ENCODE measurements at places on chromosomes 13 and 19. TPM values are rescaled to one million over a fixed set of nuclear protein-coding genes. Genes with fewer than 3 reads are reported as not detected.
A peak's percentile ranks its signal among the peaks of the same experiment; 100 is the strongest.

DNA sequence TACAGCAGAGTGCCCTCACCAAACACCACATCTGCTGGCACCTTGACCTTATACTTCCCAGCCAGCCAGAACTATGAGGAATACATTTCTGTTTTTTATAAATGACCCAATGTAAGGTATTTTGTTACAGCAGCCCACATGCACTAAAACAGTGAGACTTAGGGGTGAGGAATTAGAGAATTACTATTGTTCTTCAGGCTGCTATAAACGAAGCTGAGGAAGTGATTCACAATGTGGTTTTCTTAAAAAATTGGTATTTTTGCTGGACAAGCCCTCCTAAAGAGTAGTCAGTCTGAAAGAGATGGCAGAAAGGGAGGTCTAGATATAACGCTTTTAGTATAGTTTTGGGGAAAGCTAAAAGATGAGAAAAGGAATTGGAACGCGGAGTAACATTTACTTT, 101.0 kb downstream of the SLITRK6 start:
- H3K27me3 ChIP-seq, result no peaks in the 10 kb centered on the region
- no peaks in the 10 kb centered on the region for H3K36me3 ChIP-seq
- DNase-seq, result no peak
- H3K4me3 ChIP-seq, result no peak overlapping the region

GRCh38 chr13:29753618-29754472, 96.6 kb downstream of the UBL3 start:
- peaks cover 7% of the 10 kb centered on the region for H3K4me1 ChIP-seq
- H3K27me3 ChIP-seq, result no peaks in the 10 kb centered on the region
- peak overlapping the region; percentile 24 for H3K27ac ChIP-seq
- H3K4me3 ChIP-seq, result no peak overlapping the region

Gene TEX29
- not detected for total RNA-seq

Gene KASH5
- total RNA-seq, result not detected

Gene ZNF844
- 4.2 TPM for total RNA-seq
